Regular cardiac myocyte (primary cell): ENCODE measurements at places on chromosomes 11 and 22. TPM values are rescaled to one million over a fixed set of nuclear protein-coding genes. Genes with fewer than 3 reads are reported as not detected.

Gene MS4A15
- total RNA-seq = not detected in 2 replicates

Gene GVQW3
- 1.2 and 2.0 TPM in 2 replicates for total RNA-seq

Gene HPX
- 0.38 and 0.85 TPM in 2 replicates for total RNA-seq

Gene KLHL22
- total RNA-seq = 27.4 and 34.4 TPM in 2 replicates

Gene ASCC2
- total RNA-seq = 19.4 and 29.3 TPM in 2 replicates

Gene CD3E
- total RNA-seq = not detected in 2 replicates

Gene OR5B2
- not detected in 2 replicates for total RNA-seq

Gene RPS6KB2
- 29.6 and 50.6 TPM in 2 replicates for total RNA-seq

Gene TRIM64C
- total RNA-seq = not detected in 2 replicates

Gene GSTP1
- 709 and 1,193 TPM in 2 replicates for total RNA-seq

Gene NCR3LG1
- total RNA-seq = 3.1 TPM in 2 replicates

Gene MEI1
- 0.96 and 1.7 TPM in 2 replicates for total RNA-seq

Gene EFEMP2
- total RNA-seq = 44.9 and 71.0 TPM in 2 replicates

Gene TPP1
- total RNA-seq = 28.8 and 135 TPM in 2 replicates

Gene OR8G1
- total RNA-seq = not detected in 2 replicates

Gene SMIM35
- total RNA-seq = not detected in 2 replicates

Gene HOATZ
- total RNA-seq = under 0.01 TPM in 1 of 2 replicates, not detected in the other

Gene CD3D
- total RNA-seq = not detected in 2 replicates

Gene PRG3
- total RNA-seq = not detected in 2 replicates

Gene GANAB
- total RNA-seq = 233 and 273 TPM in 2 replicates

Gene CARNS1
- total RNA-seq = 0.19 and 0.28 TPM in 2 replicates

Gene BARX2
- total RNA-seq = not detected in 2 replicates

Gene HTATIP2
- 70.5 and 75.0 TPM in 2 replicates for total RNA-seq

Gene EXPH5
- total RNA-seq = under 0.01 and 0.19 TPM in 2 replicates

Gene MFNG
- 0.28 and 0.58 TPM in 2 replicates for total RNA-seq

Gene GRAP2
- under 0.01 TPM in 1 of 2 replicates, not detected in the other for total RNA-seq

Gene DBX1
- not detected in 2 replicates for total RNA-seq

Gene PPM1F
- 34.1 and 67.7 TPM in 2 replicates for total RNA-seq

Gene POU2AF2
- total RNA-seq = not detected in 2 replicates

Gene UBQLN3
- not detected in 2 replicates for total RNA-seq

Gene TMEM191C
- 0.58 and 1.1 TPM in 2 replicates for total RNA-seq

Gene IGF2
- total RNA-seq = under 0.01 and 1.7 TPM in 2 replicates

Gene MED15
- total RNA-seq = 18.0 and 36.2 TPM in 2 replicates

Gene POU2AF3
- total RNA-seq = not detected in 2 replicates

Gene CARD18
- total RNA-seq = not detected in 2 replicates

Gene PGA4
- not detected in 2 replicates for total RNA-seq

Gene KIAA1671
- 6.2 and 7.1 TPM in 2 replicates for total RNA-seq

Gene DYNC2H1
- 21.3 and 57.2 TPM in 2 replicates for total RNA-seq

Gene LARGE2
- not detected in 2 replicates for total RNA-seq

Gene VSTM5
- under 0.01 TPM in 1 of 2 replicates, not detected in the other for total RNA-seq

Gene OR52E8
- not detected in 2 replicates for total RNA-seq

Gene TBX1
- total RNA-seq = under 0.01 and 0.85 TPM in 2 replicates

Gene CSRP3
- total RNA-seq = not detected in 2 replicates

Gene EHF
- under 0.01 and 0.28 TPM in 2 replicates for total RNA-seq

Gene SLC5A4
- total RNA-seq = not detected in 2 replicates

Gene RTN4R
- 0.28 and 0.58 TPM in 2 replicates for total RNA-seq

Gene DEFB131B
- total RNA-seq = not detected in 2 replicates
